ENCODE measurements at places on chromosomes 6 and 20.

GRCh38 chr6:152648105-152648504, 10.9 kb upstream of the SYNE1 start:
- DNase-seq: no peak

DNA sequence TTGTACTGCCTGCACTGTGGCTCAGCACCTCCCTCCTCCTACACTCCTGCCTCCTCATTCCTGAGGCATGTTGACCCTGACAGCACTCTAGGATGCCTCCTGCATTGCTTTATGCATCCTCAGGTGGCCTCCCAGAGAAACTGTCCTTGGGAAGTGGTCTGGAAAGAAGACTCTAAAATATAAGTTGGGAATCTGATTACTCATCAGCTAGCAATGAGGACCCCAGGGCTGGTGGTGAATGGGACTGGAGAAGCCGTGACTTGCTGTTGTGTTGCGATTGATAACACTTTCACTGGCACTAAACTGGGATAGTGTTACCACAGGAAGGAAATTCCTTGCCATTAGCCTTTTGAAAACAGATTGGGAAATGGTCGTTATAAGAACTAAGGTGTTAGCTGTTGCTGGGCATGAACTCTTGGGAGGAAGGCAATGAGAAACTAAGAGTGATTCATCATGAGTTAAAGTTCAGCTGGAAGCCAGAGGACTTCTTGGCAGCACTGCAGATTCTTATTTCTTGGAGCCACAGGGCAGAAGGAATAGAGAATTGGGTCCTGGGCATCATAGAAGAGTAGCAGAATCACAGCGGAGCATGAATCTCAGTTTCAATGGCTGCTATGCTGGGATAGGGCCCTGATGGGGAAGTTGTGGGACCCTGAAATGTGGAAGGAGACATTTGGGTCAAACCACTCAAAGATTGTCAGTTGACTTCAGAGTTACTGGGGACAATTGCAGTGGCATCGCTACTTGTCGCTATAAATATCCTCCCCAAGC, 10.1 kb upstream of the SIRPD start:
- no peak for DNase-seq

DNA sequence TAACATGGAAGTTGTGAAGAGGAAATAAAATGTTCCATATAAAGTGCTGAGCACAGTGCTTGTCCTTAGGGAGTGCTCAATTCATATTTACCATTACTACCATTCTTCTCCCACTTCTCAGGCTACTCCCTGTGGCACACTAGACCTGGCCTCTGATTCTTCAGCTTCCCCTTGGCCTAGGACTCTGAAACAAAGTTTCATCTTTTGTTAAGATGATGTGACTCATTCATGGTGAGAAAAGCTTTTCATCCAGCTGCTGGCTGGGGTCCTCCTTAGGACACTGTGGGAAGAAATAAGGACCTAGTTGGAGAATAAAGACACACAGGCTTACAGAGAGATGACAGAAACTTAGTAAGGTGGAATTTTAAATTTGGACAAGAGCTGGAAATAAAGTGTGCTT, 314.8 kb downstream of the CDC5L start:
- DNase-seq: no peak

DNA sequence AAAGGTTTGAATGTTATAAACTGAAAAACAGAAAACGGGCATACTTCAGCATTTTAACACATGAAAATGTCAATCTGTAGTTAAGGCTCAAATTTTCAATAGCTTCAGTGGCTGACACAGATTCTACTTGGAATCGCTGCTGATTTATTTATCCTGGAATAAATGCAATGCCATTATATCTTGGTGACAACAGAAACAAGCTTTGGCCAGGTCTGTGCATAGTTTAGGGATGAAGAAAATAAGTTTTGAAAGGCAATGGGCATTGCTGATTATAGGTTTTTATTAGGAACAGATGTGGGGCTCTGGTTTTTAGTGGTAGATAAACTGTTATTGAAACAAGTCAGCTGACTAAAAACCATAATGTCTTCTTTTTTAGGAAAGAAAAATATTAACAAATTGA, 96.8 kb upstream of the SOX4 start:
- DNase-seq: no peak

- DNase-seq: no peak
Observed at GRCh38 chr20:43293068-43293786, 103.5 kb upstream of the PTPRT start.

- no peak for DNase-seq
Observed at GRCh38 chr20:50256577-50256976, 65.9 kb downstream of the CEBPB start.

GRCh38 chr20:64222851-64223525, 32.6 kb upstream of the PCMTD2 start:
- no peak for DNase-seq

- no peak for DNase-seq
Observed at GRCh38 chr6:30157581-30157980, 3.4 kb downstream of the TRIM10 start.

- DNase-seq: no peak
Observed at GRCh38 chr20:18596270-18596669, 8.4 kb downstream of the DTD1 start.

DNA sequence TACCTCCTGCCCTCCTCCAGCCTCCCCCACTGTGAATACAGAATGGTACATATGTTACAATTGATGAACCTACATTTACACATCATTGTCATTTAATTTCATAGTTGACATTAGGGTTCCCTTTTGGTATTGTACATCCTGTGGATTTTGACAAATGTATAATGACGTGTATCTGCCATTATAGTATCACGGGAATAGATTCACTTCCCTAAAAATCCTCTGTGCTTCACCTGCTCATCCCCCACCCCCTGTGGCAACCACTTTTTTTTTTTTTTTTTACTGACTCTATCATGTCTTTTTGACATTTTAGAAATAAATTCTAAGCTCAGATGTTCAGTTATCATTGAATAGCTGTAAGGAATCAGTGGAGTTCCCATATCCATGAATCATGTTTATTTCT, 30.4 kb downstream of the HECA start:
- no peak for DNase-seq

GRCh38 chr6:109428889-109429477, 11.4 kb downstream of the PPIL6 start:
- DNase-seq: no peak

DNA sequence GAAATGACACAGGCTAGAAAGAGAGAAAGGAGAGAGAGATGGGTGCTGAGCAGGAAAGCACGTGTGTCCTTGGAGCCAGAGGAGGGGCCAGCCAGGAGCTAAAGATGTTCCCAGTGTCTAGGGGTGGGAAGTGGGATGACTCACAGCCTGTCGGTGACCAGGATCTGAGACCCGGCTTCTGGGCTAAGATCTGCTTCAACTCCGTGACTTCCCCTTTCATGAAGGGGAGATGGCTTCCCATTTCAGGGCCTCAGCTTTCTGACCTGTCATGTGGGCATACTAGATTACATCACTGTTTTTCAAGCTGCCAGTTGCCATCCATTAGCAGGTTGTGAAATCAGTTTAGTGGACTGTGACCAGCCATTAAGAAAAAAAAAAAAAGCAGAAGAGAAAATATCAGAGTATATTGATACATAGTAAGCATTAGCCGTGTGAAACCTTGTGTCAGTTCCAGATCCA, 5.4 kb downstream of the TGM3 start:
- peak; percentile 16 for DNase-seq

DNA sequence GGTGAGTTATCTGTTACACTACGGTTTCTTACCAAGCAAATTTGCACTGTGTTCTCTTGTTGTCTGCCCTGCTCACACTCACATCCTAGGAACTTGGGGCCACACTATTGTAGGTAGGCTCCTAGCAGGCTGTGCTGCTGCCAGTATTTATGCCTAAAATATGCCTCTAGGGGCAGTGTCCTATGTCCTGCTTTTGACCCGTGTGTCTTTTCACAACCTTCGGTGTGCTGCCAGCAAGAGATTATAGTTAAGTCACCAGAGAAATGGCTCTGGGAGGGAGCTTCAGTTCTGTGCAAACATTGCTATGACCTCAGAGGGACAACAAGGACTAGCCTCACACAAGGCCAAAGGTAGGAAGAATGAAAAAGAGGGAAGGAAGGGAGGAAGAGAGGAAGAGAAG, 8.9 kb upstream of the TAAR5 start:
- no peak for DNase-seq

DNA sequence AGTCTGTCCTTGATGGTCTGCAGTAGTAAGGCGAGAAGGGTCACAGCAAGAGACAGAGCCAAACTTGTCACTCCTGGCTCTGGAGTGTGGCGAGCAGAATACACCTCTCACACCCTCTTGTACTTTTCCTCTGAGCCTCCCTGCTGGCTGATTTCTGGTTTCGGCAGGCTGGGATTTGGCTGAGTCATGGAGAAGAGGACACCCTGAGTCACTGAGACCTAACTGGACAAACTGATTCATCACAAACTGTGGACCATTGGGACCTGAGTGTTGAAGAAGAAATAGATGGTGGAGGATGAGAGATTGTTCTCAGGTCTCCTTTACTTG, 101.7 kb downstream of the F13A1 start:
- DNase-seq: no peak

- no peak for DNase-seq
Observed at GRCh38 chr6:55868771-55869479, 6.5 kb downstream of the BMP5 start.

DNA sequence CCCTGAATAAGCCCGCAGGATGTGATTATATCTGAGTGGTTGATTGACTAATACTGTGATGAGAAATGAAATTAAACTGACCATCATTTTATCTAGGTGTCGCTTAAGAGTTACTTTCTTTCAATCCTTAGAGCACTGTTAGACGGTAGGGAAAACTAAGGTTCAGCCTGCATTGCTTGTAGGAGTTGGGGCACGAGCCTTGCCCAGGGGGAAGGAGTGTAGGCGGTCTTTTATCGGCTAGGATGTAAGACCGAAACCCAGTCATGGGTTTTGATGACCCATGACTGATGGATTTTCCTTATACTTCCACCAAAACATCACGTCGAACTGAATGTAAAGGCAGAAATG, 392 bp upstream of the TASP1 start:
- DNase-seq: no peak

DNA sequence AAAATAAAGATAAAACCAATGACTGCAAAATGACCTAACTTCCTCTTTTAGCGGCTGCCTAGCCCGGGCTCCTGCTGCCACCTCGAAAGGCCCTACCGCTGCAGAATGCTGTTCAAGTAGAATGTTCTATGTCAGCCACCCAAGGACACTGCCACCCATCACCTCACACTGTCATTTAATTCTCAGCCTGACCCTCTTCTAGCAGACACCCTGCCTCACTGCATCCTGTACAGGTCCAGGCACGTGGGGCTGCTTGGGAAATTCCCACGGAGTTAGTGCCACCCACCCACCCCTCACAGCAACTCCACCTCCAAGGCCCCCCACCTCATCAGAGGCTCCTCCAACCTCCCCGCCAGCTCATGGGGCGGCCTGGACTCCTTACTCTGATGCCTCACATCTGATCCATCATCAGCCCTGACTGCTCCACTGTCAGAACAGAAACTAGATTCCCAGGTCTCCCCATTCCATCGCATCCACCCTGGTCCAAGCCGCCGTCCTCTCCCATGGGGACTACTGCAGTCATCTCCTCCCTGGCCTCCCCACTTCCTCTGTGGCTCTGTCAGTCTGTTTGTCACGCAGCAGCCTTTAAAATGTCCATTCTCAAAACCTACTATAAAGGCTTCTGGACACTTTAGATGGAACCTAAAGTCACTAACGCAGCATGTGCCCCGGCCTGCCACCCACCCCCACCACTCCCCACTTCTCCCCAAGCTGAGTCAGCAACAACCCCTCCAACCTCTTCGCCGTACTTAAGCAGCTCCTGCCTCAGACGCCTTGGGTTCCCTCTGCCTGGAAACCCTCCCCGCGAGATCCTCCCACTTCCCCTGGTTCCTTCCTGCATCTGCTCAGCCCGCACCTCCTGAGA, 17.0 kb downstream of the NFATC2 start:
- DNase-seq: peak; percentile 49

- no peak for DNase-seq
Observed at GRCh38 chr6:20432692-20433091, 31.0 kb downstream of the E2F3 start.

DNA sequence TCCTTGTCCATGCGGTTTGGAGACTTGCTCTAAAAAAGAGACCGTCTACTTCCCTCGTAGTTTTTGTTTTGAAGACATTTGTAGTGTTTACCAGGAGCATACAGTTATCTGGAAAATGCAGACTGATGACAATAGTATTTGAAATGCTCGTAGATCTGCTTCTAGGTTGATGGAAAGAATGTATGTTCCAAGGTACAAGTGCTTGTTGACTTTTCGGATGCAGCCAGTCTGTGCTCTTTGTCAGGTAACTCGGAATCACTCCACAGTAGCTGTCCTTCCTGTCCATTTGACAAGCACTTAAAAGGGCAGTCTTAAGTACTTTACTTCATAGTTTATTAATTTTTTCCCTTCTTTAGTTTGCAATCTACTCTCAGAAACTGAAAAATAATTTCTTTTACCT, 194.8 kb downstream of the ESR1 start:
- DNase-seq: no peak

GRCh38 chr20:44536175-44536574, 14.3 kb upstream of the SERINC3 start:
- DNase-seq: no peak

- no peak for DNase-seq
Observed at GRCh38 chr6:169141671-169142537, 111.7 kb downstream of the THBS2 start.

GRCh38 chr20:52494244-52494643, 302.7 kb upstream of the ZFP64 start:
- DNase-seq: peak; percentile 47

GRCh38 chr6:134111062-134111677, 58.7 kb upstream of the SLC2A12 start:
- peak; percentile 70 for DNase-seq

DNA sequence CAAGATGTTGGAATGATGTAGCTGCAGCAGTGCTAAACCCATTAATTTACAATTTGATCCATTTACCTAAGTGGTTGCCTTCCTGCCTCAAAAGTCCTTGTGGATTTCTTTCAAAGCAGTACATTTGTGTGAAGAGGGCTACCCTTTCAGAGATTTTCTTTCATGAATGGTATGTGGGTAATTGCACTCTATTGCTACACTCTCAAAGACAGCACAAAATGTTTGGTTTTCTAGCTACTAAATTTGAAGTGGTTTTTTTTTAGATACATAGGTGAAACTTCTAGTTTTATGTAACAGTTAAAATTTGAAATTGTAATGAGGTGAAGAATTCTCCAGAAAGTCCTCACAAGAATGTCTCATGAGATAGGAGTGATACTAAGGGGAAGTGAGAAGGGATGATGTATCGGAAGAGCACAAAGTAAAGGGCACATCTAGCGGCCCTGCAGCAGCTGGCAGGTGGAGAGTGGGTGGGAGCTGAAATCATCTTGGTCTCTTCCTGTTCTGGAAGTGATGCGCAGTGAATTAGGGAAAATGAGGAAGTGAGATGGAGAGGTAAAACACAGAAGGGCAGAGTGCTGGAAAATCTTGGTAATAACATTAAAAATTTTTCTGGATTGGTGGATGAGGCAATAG, 236.8 kb upstream of the MAN1A1 start:
- DNase-seq: no peak

- DNase-seq: no peak
Observed at GRCh38 chr6:33950891-33951889, 147.4 kb upstream of the MLN start.

DNA sequence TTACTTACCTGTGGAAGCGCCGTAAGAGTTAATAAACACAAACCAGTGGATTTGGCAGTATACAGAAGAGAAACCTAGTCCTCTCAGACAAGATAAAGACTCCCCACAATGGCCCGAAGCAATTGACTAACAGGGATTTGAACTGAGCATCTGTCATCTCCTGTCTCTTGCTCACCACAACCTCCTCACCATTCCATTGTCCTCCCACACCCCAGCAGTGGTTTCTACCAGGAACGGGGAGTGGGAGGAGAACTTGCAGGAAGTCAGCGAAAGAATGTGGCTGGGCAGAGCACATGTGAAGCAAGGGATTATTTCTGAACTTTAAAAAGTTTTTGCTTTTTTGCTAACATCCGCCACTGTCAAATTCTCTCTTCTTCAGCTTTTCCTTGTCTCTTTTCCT, 24.6 kb upstream of the TAAR1 start:
- no peak for DNase-seq

All from CD4-positive, alpha-beta T cell treated with Interleukin-2 at 100 ng/mL for 4 hours (primary cell).